ENCODE measurements at places on chromosomes 4 and X.

- no peak for DNase-seq
Observed at GRCh38 chr4:77538574-77539157, 67.0 kb upstream of the CXCL13 start.

DNA sequence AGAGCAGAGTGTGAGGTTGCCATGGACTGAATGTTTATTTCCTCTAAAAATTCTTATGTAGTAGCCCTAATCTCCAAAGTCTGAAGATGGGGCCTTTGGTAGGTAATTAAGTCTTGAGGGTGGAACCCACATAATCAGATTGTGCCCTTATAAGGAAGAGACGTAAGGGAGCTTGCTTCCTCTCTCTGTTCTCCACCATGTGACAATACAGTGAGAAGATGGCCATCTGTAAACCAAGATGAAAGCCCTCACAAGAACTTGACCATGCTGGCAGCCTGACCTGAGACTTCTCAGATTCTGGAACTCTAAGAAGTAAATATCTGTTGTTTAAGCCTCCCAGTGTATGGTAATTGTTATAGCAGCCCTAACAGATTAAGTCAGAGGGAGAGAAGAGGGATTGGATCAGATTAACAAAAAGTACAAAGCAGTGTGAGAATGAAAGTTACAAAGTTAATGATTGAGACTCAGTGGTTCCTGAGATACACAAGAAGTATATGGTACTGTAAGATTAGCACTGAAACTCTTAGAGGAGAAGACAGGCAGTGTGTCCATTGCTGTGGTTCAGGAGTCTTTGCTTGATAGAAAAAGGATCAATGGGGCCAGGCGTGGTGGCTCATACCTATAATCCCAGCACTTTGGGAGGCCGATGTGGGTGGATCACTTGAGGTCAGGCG lies 82.5 kb upstream of the GC start:
- no peak for DNase-seq

DNA sequence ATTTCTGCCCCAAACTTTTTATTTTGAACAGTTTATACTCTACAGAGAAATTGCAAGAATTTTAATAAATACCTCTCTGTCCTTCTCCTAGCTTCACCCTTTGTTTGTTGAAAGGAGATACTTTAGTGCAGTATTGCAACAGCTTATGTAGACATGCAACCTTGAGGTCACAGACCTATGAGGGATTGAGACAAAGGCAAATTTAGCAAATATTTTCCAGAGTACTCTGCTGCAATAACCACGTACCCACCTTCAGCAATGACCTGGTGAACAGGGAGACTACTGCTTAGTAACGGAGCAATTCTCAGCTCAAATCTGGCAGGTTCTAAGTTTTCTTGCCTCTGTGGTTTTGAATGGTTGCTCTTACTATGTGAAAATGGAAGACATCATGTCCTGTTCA lies 13.2 kb downstream of the FGA start:
- DNase-seq, result no peak

GRCh38 chr4:169619518-169619957 lies 840 bp upstream of the CLCN3 start:
- DNase-seq, result no peak

DNA sequence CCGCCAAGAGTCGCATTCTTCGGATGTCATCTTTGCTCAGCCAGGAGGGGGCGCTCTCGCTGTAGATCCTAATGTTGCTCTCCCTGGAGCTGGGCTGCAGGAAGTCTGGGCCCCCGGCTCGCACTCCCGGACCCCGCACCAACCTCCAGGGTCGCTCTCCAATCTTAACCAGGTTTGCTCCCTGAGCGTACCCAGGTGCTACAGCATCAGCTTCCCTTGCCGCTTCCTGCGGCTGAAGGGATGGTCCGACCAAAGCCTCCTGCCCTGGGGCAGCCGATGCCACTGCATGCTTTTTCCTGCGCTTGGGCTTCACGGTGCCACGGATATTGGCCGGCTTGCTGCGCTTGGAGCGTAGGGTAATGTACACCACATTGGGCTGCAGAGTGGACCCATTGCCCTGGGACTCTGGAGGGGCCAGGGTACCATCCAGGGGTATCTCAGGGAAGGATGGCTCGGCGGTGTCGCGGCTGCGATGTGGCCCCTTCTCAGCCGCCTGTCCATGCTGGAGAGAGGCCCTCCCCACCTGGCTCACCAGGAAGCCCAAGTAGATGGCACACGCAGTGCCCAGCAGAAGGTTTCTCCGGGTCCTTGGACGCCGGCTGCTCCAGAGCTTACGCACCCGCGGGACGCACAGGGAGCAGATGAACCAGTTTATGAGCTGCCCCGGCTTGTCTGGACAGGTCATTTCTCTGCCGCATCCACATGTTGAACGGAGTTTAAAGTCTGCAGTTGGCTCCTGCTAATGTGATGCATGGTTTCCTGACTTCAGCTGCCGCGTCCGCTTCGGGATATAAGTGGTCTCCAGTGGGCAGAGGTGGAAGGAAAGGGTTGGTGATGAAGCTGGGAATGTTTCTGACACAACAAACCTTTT lies 1.9 kb downstream of the GASK1B start:
- no peak for DNase-seq

- DNase-seq, result no peak
Observed at GRCh38 chrX:8684201-8684965, 47.6 kb downstream of the ANOS1 start.

DNA sequence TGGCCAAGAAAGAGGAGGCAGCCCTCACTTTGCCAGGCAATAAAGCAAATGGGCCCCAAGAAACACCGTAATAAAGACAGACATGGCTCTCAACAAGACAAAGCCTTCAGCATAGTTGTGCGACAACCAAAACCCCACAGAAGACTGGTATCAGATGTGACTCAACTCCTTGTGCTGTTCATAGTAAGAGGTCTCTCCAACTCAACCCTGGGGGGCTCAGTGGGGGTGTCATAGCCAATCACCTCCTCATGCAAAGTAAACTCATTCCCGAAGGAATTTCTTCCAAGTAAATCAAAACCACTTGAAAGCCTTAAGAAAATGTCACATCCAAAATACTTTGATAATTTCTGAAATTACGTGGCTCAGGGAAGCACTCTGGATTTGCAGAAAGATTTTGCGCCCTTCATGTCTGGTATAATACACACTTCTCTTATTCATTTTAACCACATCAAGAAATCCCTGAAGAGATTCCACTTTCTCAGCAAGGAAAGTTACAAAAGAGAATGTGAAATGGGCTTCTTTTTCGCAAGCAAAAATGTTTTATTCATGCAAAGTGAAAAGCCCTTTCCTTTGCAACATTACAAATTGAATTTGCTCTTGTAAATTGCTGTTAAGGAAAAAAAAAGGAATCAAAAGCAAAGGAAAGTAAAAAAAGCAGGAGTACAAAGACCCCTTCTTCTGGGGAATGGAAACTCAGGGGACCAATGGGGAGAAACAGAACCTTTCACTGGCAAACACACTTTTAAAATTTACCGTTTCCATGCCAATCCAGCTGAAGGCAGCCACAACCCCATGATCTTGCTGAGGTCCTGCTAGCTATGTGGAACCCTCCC lies 137.4 kb downstream of the NSUN7 start:
- no peak for DNase-seq

GRCh38 chrX:9204560-9204959 lies 170.6 kb upstream of the FAM9B start:
- DNase-seq, result no peak

DNA sequence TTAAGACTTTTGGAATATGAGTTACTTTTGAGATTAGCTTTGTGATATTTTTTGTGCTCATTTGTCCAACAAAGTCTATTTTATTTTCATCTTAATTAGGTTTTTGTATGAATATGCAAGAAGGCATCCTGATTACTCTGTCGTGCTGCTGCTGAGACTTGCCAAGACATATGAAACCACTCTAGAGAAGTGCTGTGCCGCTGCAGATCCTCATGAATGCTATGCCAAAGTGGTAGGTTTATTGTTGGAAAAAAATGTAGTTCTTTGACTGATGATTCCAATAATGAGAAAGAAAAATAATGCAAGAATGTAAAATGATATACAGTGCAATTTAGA lies 10.8 kb downstream of the ALB start:
- DNase-seq, result no peak

Measured in activated CD8-positive, alpha-beta memory T cell treated with anti-CD3 and anti-CD28 coated beads for 1 hour (primary cell).